Esophagus muscularis mucosa (tissue), 4 donors: ENCODE measurements at places on chromosomes 16 and 17. TPM values are rescaled to one million over a fixed set of nuclear protein-coding genes. Genes with fewer than 3 reads are reported as not detected.

DNA sequence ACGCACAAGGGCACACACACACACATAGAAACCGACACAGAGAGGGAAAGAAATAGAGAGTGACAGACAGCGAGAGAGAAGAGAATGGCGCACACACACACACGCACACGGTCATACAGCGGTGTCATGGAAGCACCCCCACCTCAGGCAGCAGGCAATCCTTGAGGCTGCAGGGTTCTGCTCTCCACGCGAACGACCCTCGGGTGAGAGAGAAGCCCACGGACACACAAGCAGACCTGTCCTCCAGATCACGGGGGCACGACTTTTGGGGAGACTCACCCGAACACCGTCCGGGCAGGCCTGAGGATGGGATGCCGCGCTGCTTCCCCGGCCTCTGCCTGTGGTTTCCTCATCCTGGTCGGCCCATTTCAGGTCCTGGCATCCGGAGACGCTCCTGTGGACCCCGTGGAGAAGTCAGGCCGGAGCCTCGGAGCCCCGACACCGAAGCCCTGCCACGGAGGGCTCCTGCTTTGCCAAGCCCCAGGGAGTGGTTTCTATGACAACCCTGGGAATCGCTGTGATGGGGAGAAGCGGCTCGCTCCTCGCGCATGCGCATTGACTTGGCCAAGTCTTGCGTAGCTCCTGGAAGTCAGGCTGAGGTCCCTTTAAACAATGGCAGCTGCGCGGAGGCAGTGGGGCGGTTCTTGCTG lies 118.2 kb upstream of the KCNJ18 start:
- H3K4me1 ChIP-seq = no peaks in the 10 kb centered on the region
- no peak overlapping the region for H3K27ac ChIP-seq
- no peak for DNase-seq

- H3K27me3 ChIP-seq = peaks cover 14% of the 10 kb centered on the region
- H3K36me3 ChIP-seq = no peaks in the 10 kb centered on the region
- H3K4me1 ChIP-seq = peaks cover 12% of the 10 kb centered on the region
- H3K4me3 ChIP-seq = no peak overlapping the region
- no peak for DNase-seq
Measured at GRCh38 chr16:54651440-54652195, 279.0 kb upstream of the IRX5 start.

DNA sequence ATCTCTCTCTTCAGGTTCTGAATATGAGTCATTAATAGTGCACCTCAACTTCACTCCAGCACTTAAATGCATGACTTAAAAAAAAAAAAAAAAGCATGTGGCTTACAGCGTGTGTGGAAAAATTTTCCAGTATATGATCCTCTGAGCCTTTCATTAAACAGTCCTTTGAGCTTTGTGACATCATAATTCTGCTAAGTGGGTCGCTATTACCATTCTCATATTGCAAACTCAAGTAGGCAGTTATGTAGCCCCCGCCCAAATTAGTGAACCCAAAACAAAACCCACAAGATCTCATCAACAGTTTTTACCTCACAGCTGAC lies 672 bp downstream of the CMTR2 start:
- peak overlapping the region; percentile 87 for H3K4me3 ChIP-seq
- DNase-seq = no peak
- peak overlapping the region; percentile 91 for H3K27ac ChIP-seq
- peaks cover 32% of the 10 kb centered on the region for H3K36me3 ChIP-seq
- H3K4me1 ChIP-seq = peaks cover 12% of the 10 kb centered on the region
- H3K27me3 ChIP-seq = peaks cover 16% of the 10 kb centered on the region

DNA sequence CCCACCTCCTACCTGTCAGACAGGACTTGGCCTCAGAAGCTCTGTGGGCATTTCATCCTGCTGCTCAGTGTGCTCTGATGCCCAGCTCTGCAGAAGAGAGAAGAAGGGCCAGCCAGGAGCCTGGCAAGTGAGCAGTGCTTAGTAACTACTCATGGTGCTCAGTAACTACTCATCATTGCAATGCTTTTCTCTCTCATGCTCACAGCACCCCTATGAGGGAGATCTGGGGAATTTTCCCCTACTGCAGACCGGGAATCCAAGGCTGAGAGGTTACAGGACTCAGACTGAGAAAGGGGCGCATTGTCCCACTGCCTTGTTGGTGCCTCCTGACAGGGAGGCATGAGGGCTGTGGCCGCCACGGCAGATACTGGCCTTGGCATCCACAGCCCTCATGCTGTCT lies 261.1 kb downstream of the C16orf95 start:
- H3K27ac ChIP-seq = no peak overlapping the region
- no peaks in the 10 kb centered on the region for H3K4me1 ChIP-seq
- no peaks in the 10 kb centered on the region for H3K36me3 ChIP-seq
- H3K27me3 ChIP-seq = peaks cover 88% of the 10 kb centered on the region

- H3K4me1 ChIP-seq = peaks cover 51% of the 10 kb centered on the region
- peaks cover 15% of the 10 kb centered on the region for H3K36me3 ChIP-seq
- H3K4me3 ChIP-seq = peak within 1 kb of the TSS; percentile 78
- peak within 1 kb of the TSS; percentile 91 for H3K27ac ChIP-seq
- no peaks in the 10 kb centered on the region for H3K27me3 ChIP-seq
Measured at GRCh38 chr16:397135-397661, at the start of gene NME4. TSS of gene NME4 (plus strand) at chr16:397199. CDS start at chr16:397223, 24 bp downstream.

DNA sequence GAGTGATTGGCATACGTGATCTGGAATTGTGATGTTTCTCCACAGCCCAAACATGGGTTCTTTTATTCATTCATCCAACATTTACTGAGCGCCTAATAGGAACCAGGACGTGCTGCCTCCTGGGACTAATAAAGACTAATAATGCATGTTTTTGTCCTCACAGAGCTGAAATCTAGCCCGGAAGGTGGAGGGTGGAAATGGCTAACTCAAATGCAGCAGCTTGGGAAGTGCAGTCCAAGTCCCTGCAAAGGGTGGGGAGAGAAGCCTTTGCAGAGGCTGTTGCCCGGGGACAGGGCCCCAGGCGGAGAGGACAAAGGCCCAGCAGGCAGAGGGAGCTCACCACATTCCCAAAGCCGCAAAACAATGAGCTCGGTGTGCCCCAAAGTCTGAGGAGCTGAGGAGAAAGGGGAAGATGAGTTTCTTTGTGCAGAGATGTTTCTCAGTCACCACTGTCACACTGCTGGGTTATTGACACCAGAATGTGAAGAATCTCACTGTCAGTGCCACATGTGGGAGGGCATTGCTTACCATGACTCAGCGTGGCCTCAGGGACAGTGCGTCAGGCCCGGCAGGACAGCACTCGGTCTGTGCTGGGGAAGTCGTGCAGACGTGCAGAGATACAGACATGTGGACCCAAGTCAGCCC lies 118.2 kb upstream of the CHMP6 start:
- peaks cover 30% of the 10 kb centered on the region for H3K36me3 ChIP-seq
- H3K4me1 ChIP-seq = peaks cover 7% of the 10 kb centered on the region
- H3K27me3 ChIP-seq = no peaks in the 10 kb centered on the region
- H3K4me3 ChIP-seq = no peak overlapping the region

DNA sequence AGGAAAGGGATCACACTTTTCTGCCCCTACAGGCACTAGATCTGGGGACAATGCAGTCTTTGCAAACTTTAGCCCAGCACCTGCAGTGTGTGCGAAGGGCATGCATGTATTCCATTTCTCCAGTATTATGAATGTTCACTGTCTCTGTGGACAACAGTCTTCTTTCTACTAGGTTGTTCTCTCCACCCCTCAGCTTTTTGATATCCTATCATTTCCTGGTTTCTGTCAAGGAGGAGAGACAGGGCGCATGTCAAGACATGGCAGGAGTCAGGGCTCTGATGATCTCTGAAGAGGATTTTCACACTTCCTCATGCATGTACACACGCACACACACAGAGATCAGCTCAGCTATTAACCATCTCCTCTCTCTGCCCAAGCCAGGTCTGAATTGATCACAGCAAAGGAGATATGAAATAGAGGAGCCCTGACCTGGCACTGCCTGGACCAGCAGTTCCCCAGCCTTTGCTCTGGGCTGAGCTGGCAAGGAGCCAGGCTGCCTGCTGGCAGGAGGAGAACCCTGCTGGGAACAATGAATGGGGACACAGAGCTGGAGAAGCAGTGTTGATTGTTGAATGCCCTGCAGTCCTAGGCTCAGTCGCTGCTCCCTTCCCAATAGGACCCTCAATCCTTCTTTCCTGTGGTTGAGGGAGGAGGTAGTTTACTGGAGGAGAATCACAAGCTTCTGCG lies 2.6 kb downstream of the GPR179 start:
- H3K4me3 ChIP-seq = no peak overlapping the region
- DNase-seq = no peak
- no peak overlapping the region for H3K27ac ChIP-seq
- H3K27me3 ChIP-seq = no peaks in the 10 kb centered on the region
- no peaks in the 10 kb centered on the region for H3K36me3 ChIP-seq

- peaks cover 10% of the 10 kb centered on the region for H3K36me3 ChIP-seq
- H3K4me3 ChIP-seq = no peak overlapping the region
- peak overlapping the region; percentile 42 for H3K27ac ChIP-seq
- no peaks in the 10 kb centered on the region for H3K27me3 ChIP-seq
Measured at GRCh38 chr17:40224718-40225550, 5.8 kb downstream of the WIPF2 start.

DNA sequence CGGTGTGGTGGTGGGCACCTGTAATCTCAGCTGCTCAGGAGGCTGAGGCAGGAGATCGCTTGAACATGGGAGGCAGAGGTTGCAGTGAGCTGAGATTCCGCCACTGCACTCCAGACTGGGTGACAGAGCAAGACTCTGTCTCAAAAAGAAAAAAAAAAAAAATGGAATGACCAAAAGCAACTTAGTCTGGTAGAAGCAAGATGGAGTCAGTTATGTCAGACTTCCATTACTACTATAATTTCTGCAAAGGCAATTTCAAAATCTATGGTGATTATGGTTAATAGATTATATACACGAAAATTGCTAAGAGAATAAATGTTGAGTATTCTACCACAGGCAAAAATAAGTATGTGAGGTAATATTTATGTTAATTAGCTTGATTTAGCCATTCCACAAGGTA lies 32.3 kb downstream of the NOL11 start:
- H3K27me3 ChIP-seq = no peaks in the 10 kb centered on the region
- no peak for DNase-seq
- H3K27ac ChIP-seq = no peak overlapping the region

DNA sequence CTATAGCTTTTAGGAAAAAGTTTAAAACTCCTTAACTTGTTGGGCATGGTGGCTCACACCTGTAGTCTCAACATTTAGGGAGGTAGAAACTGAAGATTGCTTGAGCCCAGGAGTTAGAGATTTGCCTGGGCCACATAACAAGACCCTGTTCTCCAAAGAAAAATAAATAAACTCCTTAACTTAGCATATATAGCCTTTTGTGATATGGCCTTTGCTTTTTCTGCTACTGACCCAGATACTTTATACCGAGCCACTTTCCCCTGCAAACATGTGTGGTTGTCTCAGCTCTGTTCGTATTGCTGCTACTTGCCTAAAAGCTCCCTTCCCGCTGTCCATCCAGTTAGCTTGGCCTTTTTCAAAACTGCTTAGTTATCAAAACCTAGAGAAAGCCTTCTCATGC lies 51.0 kb downstream of the GAN start:
- H3K4me3 ChIP-seq = no peak overlapping the region
- H3K27me3 ChIP-seq = no peaks in the 10 kb centered on the region
- no peak overlapping the region for H3K27ac ChIP-seq
- H3K36me3 ChIP-seq = peaks cover 70% of the 10 kb centered on the region

- no peaks in the 10 kb centered on the region for H3K27me3 ChIP-seq
- DNase-seq = no peak
- no peaks in the 10 kb centered on the region for H3K4me1 ChIP-seq
- no peak overlapping the region for H3K27ac ChIP-seq
- no peaks in the 10 kb centered on the region for H3K36me3 ChIP-seq
Measured at GRCh38 chr16:61182391-61182790, 853.8 kb downstream of the CDH8 start.

GRCh38 chr16:70635336-70636016 lies 10.9 kb upstream of the IL34 start:
- no peaks in the 10 kb centered on the region for H3K36me3 ChIP-seq
- H3K4me3 ChIP-seq = no peak overlapping the region
- no peaks in the 10 kb centered on the region for H3K27me3 ChIP-seq
- no peak for DNase-seq
- H3K27ac ChIP-seq = no peak overlapping the region

Gene OSBPL7
- 2.9 TPM for total RNA-seq

Gene TP53TG3C
- not detected for total RNA-seq

Gene CNTROB
- total RNA-seq = 20.0 TPM

Gene HOXB7
- total RNA-seq = 0.65 TPM

Gene DNAI2
- total RNA-seq = not detected

Gene DRC3
- total RNA-seq = 0.99 TPM

Gene CDH3
- 0.75 TPM for total RNA-seq

Gene ABI3
- 7.6 TPM for total RNA-seq
